ENCODE measurements at places on chromosomes 7 and 10.

GRCh38 chr10:100364735-100365391 lies 17.8 kb downstream of the SCD start:
- peak; percentile 91 for DNase-seq

DNA sequence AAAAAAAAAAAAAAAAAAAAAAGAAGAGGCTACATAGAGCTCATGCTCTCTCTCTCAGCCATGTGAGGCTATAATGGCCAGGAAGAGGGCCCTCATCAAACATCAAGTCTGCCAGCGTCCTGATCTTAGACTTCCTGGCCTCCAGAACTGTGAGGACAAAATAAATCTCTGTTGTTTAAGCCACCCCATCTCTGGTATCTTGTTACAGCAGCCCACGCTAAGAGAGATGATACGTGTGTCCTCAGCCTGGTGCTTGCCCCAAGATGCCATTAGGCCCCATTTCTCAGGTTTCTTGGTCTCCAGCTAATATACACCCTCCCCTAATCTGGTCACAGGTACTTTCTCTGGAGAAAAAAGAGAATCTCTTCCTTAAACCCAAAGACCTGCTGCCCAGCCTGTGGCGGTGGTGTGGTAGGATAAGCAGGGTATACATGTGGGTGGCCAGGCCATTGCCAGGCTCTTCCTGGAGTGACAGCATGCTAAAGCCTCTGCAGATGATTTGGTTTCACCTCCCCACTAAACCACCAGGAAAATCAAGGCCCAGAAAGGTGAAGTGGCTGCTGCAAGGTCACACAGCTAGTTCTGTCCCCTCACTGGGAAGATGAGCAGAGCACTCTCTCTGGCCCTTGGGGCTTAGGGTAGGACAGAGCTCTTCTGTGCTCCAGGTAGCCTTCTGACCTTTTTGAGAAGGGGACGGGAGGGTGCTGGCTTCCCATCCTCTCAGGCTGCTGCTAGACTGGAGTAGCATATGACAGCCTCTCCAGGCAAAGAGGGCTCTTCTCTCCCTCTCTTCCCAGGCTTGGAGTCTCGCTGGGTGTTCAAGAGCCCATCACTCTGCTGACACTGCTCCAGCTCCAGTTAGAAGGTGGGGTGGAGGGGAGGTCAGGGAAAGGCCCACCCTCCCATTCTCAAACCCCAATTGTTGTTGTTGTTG lies 5.2 kb downstream of the SPOCK2 start:
- no peak for DNase-seq

DNA sequence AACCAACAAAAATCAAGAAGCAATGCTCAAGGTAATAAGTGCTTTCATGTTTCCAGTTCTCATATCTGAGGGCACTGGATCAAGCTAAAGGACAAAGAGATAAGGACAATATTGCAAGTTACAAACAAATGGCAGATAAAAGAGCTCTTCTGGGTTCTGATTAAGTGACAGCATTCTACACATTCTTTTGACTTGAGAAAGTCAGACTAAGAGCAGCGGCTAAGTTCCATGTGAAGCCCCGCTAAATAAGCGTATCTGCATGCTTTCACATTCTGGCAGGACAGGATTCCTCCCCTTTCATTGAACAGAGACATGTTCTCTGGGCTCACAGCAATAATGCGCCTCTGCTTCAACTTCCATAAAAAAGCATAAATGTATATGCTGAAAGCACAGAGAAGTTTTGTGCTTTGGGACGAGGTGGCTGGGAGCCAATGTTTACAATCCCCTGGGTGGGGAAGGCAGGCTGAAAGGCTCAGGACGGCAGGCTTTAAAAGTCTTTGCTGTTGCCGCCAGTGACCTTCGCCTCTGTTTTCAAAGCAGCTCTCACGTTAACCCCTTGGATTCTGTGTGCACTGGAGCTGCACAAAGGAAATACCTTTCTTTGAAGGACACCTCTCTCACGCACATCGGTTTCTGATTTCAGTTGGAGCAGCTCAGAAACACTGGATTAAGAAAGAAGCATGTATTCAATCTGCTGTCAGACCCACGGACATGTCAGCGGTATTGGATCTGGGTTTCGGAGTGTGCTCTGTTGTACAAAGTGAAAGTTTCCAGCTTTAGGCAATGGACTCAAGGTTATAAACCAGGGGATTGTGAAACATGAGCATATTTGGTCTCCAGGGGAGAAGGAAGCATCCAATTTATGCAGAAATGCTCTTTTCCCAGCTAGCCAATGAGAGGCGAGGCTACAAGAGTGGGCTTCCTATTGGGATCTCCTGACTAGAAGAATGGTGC lies 105.4 kb upstream of the FAM133B start:
- DNase-seq: peak; percentile 63

DNA sequence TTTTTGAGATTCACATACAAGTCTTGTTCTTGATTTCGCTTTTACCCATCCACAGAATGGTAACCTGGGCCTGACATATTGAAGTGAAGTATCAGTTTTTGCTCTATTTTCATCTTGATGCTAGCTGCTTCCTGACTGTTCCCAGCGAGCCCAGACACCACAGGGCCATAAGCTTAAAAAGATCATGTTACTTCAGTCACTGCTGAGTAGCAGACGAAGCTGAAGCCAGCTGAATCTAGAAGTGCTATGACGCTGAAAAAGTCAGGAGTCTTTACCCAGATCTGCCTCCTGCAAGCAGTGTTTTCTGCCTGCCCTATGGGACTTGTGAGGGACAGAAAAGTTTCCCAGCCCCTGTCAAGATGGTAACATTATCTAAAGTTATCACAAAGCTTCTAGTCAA lies 2.7 kb upstream of the PRXL2A start:
- no peak for DNase-seq

- no peak for DNase-seq
Observed at GRCh38 chr7:148327379-148327778, 263.2 kb upstream of the C7orf33 start.

- no peak for DNase-seq
Observed at GRCh38 chr10:79116801-79117723, 48.3 kb downstream of the ZMIZ1 start.

- DNase-seq: peak; percentile 44
Observed at GRCh38 chr10:63240807-63241206, 107.7 kb downstream of the NRBF2 start.

DNA sequence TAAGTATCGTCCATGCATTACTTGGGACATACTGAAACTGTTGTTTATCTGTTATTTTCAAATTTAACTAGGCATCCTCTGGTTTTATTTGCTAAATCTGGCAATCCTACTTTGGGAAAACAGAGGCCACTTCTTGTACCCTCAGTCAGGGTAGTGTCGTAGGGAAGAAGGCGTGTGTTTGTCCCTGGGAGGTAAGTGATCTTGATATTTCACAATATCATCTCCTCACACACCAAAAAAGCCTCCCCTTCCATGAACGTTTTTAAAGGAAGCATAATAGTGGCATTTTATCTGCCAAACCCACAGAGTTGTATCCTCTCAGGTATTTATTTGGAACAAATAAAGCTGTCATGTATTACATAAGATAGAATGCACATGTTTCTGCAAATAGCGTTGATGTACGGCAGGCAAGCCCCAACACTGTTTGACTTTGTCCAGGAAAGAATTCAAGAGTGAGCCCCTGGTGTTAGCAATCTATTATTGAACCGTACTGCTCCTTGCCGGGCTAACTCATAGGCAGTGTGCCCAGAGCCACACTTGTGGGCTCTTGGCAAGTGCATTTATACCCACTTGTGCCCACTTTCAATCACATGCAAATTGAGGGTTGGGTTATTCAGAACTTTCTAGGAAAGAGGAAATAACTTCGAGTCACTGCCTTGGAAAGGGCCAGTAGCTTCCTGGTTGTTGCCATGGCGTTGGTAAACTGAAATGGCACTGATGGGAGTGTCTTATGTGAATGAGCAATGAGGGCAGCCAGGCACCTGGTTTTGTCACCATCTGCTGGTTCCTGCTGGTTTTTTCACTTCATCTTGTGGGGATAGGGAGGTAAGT lies 266.0 kb downstream of the USP6NL start:
- peak; percentile 68 for DNase-seq

DNA sequence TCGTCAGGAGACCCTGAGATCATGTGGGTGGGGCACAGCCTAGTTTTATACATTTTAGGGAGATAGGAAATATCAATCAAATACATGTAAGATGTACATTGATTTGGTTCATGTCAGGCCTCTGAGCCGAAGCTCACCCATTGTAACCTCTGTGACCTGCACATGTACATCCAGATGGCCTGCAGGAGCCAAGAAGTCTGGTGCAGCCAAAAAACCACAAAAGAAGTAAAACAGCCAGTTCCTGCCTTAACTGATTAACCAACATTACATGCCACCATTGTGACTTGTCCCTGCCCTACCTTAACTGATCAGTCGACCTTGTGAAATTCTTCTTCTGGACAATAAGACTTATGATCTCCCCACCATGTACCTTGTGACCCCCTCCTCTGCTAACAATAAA lies 16.0 kb upstream of the LRRC61 start:
- no peak for DNase-seq

DNA sequence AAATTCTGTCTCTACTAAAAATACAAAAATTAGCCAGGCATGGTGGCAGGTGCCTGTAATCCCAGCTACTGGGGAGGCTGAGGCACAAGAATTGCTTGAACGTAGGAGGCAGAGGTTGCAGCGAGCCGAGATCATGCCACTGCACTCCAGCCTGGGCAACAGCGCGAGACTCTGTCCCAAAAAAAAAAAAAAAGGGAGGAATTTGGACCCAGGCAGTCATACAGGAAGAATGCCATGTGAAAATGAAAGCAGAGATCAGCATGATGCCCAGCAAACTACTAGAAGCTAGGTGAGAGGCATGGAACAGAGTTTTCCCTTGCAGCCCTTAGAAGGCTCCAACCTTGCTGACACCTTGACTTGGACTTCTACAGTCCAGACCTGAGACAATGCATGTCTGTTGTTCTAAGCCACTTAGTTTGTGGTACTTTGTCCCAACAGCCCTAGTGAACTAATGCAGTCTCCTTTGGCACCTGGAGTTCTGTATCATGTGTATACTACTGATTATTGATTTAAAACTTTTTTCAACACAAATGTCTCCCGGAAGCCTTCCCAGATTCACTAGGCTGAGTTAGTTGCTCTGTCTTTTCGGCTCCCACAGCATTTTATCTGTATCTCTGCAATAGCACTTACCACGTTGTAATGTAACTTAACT lies 10.2 kb upstream of the BAG3 start:
- DNase-seq: no peak

DNA sequence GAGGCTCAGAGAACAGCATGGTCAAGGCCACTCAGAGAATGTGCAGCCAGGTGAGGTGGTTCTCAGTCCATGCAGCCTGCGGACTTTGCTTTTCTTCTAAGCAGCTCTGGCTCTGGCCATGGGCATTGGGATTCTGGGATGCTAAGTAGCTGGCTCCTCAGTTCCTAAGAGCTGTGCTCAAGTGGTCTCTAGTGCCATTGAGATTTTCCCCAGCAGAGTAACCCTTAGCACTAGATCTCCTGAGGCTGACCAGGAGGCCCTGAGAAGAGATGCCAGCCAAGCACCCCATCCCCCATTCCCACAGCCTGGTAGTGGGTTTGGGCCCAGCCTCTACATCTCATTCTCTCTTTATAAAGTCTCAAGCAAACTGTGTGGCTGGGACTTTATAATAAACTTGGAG lies 77.1 kb downstream of the KCNMA1 start:
- no peak for DNase-seq

- DNase-seq: no peak
Observed at GRCh38 chr7:7266257-7266881, 84.0 kb downstream of the C1GALT1 start.

- DNase-seq: no peak
Observed at GRCh38 chr7:23751852-23752251, 41.8 kb downstream of the STK31 start.

DNA sequence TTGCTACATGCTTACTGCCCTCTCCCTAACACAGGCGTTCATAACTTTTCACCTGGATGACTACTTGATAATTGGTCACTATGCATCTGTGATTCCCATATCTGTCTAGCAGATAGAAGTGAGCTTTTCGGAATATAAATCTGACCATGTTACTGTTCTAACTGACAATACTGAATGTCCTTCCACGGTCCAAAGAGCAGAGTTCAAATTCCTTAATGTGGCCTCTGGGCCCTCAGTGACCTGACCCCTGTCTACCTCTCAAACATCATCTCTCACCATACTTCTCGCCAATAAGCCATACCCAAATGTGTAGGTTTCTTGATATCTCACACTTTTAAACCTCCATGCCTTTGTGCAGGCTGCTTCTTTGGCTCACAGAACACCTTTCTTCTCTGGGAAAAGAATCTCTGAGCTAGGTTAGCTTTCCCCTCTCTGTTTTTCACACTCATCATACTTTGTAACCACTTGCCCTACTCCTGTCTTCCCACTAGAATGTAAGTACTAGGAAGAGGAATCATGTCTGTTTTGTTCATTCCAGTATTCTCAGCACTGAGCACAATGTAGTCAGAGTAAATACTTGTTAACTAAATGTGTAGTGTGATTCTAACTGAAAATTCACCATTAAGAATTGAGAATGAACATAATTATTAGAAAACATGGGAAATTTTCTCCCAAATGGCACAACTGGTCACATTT lies 39.2 kb upstream of the LRRC17 start:
- no peak for DNase-seq

DNA sequence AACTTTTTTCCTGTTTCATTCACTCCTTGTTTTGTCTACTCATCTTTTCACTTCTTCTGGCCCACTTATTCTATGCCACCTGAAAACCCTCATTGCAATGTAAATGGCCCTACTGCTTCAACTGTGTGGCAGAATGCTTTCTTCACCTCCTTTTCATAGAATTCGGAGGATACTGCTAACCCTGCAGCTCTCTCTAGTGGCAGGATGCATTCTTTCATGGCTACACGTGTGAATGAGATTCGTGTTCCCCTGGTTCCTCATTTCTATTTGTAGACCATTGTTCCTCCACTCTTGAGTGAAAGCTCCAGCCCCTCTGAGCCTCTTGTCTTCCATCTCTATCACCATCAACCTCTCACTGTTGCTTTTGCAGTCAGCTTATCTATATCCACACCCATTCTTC lies 20.9 kb upstream of the CYP26C1 start:
- DNase-seq: peak; percentile 31

DNA sequence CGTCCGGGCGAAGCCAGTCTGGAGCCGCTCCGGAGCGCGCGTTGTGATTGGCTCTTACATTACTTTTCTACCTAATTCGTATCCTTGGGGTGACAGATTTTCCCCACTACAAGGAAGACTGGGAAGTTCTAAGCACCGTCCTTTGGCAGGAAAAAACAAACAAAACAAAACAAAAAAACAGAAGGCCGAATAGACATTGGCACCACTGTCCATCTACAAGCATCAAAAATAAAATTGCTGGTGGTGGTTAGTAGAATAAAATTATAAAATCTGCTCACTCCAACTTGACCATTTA lies 651 bp upstream of the SKAP2 start:
- no peak for DNase-seq

DNA sequence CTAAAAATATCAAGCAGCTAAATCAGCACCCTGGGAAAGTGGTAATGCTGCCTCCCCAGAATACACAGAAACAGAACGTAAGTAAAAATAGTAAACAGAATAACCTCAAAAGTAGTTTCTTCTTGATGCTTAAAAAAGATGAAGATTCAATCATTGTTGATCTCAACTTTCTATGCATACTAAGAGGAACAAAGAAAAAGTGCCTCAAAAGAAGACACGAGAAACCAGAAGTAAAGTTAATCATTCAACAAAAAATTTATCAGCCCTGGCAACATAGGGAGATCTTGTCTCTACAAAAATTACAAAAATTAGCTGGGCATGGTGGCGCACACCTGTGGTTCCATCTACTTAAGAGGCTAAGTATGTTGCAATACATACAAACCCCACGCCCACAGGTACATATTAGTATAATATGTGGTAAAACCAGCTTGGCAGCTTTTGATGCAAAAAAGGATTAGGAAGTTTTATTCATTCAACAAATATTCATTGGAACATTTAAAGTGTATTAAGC lies 153.7 kb downstream of the NRBF2 start:
- no peak for DNase-seq

GRCh38 chr7:2042650-2043049 lies 190.1 kb downstream of the MAD1L1 start:
- no peak for DNase-seq
